ENCODE measurements at places on chromosomes 16 and 17.

- DNase-seq = no peak
Measured at GRCh38 chr17:64778240-64779097, 116.4 kb upstream of the SMURF2 start.

GRCh38 chr17:58371300-58371950 lies 19.4 kb upstream of the SUPT4H1 start:
- no peak for DNase-seq

DNA sequence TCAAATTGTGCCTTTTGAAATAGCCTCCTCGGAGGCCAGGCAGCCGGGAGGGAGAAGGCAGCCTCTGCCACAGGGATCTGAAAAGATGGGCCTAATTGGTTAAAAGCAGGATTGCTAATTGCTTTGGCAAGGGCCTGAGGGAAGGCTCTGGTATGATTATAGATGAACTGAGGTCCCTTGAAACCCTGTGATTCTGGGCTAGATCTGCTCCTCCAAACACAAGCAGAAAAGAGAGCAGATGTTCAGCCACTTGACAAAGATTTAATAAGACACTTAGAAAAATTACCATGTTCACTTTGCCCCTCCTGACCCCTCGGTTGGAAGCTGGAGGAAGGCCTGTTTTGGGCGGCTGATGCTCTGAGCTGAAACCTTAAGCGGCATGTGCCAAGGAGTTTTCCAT lies 209.5 kb upstream of the MPHOSPH6 start:
- DNase-seq = no peak

DNA sequence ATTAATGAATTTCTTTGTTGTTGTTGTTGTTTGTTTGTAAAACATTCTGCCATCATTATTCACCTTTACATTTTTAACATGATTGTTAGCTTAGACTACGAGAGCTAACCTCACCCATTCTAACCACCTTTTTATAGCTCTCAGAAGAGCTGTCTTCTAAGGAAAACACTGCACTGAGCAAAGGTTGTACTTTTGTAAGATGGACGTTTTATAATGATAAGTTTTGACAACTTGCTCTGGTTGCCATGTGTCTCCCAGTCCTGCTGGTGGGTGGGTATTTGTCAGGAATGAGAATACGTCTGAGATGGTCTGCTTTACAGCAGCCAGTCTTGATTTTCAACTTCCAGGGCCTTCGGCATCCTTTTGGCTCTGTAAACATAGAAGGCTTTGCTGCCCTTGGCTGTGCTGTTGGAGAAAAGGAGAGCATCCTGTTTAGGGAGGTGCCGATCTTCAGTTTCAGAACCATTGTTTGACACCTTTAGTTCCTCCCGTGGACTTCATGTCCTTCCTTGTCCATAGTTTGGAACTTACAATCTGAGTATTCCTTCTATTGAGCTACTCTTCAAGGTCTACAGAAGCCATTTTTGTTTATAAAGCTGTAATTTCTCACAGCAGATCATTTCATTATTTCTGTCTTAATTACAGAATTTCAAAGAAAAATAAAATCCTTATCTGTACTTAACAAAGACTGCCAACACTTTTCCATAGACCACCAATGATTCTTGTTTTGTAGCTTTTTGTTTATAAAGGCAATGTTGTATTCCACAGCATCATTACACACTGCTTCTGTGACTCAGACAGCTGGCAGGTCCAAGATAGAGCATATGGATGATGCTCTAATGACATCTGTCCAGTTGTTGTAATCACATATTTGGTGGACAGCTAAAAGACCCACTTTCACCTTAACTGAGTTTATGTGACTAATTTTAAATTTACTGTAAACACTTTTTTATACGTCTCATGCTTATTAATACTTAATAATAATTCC lies 270.1 kb upstream of the TBX2 start:
- no peak for DNase-seq

DNA sequence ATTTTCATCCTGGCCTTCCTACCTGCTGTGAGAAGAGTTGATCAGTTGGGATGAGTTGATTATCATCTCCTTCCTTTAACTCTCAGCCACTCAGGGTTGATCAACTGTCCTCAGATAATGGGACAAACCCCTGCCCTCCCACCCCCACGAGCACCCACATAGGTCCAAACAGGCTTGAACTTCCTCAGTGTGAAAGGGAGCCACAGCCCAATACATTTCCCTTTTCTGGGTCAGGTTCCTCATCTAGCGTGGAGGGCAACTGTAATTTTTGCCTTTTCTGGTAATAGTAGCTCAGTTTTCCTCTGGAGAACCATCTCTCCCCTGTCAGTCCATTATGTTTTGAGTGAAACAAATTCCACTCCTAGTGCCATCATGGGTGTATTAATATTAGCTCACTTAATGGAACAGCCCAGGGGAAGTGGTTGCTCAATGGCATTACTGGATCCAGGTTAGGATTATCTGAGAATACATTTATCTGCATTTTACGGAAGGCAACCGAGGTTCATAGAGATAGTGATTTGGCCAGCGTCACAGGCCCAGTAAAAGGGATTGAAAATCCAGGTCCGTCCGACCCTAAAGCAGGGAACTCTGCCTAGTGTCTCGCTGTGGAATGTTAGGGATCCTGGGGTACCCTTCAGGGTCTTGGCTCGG lies 476 bp upstream of the LPCAT2 start:
- no peak for DNase-seq

DNA sequence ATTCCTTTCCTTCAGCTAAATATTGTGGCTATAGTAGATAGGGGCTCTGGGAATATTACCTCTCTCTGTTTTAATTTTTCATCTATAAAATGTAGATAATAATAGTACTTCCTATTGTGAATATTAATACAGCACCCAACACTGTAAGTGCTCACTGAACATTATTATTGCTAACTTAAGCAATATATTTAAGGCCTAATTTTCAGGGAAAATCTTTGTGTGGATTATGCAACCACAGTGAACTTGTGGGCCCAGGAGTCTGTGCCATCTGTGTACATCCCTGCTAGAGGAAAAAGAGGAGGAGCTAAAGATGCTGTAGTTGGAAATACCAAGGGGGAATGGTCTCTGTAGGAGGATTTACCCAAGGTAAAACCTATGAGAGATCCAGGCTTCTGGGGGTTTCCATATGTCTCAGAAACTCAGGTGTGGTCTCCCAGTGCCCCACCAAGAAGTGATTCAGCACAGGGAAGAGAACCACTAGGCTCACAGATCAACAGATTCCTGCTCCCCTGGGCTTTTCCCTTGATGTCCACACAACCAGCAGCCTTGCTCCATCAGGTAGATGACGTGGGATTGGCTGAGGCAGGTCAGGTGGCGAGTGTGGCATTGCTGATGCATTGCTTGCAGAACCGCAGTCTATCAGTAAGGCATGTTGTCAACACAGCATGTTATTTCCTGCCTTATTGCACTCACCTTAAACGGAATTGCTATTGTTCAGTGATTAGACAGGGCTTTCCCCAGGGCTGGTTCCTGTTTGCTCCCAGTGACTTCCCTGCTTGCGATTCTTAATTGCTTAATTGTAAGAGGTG lies 1.6 kb upstream of the N4BP1 start:
- DNase-seq = no peak

- peak; percentile 32 for DNase-seq
Measured at GRCh38 chr16:75695708-75696107, 5.6 kb downstream of the DUXB start.

- DNase-seq = peak; percentile 85
Measured at GRCh38 chr16:78045865-78046581, 23.7 kb downstream of the CLEC3A start.

GRCh38 chr17:39641883-39642282 lies 4.9 kb downstream of the STARD3 start:
- DNase-seq = no peak

DNA sequence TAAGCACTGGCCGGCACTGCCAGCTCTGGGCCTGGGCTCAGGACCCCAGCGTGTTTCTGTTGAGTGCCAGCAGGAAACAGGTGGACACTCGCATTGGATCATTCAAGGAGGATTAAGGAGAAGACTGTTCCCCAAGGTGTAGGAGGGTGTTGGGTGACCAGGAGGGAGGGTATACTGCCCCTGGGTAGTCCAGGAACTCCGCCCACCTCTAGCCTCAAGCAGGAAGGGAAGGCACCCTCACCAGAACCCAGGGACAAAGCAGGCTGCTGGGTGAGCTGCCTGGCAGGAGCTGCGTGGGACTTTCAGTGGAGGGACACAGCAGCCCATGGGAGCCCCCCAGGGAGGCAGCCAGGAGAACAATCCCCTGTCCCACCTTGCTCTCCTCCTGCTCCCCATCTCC lies 7.7 kb upstream of the RAB37 start:
- no peak for DNase-seq

DNA sequence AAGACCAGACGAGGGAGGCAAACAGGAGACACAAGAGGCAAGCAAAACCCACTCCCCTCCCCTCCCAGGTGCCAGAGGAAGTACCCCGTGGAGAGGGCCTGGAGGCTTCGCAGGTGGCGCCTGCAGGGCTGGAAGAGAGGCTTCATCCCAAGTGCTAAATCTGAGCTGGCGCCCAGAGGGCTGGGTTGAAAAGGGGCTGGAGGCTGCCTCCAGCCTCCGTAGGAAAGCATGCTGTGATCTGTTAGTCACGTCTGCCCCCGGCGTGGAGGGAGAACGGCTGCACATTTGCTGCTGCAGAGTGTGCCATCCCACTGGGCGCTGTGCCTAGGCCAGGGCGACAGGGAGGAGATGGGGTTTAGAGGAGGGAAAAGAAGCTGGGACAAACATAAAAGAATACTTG lies 16.9 kb downstream of the RPH3AL start:
- no peak for DNase-seq

DNA sequence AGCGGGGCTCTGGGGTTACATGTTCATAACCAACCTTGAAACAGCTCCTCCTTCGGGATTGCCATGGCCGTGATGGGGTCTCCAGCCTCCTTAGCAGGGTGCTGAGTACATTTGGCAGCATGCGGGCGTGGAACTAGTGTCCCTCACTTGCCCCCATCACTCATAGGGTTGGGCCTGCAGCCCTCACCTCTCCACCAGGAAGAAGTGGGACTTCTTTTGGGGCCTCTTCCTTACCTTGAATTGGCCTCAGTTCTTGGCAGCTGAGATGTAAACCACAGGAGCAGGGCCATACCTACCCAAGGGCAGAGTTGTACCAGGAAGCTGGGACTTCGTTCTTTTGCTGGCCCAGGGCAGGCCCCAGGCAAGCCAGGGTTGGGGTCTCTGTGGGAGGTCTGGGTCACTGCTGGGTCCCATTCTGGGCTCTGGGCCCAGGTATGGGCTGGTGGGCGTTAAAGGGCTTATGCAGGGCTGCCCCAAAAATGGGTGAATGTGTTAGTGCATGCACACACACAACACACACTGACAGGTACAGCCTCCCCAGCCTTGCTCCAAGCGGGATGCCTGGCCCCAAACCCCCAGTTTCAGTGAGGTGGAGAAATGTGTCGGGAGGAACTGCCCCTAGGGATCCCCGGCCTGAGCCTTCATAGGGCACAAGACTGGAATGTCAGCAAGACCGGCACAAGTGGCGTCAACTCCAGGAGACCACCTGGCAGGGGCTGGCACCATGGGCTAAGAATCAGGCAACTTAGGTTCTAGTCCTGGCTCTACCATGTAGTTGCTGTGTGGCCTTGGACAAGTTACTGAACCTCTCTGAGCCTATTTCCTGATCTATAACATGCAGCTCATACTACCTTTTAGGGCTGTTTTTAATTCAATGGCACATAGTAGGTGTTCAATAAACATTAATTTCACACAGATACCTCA lies 3.9 kb upstream of the KRT15 start:
- DNase-seq = no peak

DNA sequence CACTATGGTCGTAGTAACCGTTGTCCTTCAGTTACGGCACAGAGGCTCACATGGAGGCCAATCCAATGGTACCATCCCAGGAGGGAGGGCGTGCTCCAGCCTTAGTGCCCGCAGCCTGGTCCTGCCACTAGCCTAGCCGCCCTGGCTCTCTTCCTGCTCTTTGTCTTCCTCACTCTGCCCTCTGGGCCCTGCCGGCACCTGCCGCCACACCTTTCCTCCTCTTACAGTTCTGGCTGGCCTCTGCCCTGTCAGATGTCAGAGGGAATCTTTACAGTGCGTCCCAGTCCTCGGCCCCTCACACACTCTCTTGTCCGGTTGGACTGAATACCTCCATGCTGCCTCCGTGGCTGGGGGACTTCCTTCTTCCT lies 23.4 kb downstream of the GINS2 start:
- no peak for DNase-seq

DNA sequence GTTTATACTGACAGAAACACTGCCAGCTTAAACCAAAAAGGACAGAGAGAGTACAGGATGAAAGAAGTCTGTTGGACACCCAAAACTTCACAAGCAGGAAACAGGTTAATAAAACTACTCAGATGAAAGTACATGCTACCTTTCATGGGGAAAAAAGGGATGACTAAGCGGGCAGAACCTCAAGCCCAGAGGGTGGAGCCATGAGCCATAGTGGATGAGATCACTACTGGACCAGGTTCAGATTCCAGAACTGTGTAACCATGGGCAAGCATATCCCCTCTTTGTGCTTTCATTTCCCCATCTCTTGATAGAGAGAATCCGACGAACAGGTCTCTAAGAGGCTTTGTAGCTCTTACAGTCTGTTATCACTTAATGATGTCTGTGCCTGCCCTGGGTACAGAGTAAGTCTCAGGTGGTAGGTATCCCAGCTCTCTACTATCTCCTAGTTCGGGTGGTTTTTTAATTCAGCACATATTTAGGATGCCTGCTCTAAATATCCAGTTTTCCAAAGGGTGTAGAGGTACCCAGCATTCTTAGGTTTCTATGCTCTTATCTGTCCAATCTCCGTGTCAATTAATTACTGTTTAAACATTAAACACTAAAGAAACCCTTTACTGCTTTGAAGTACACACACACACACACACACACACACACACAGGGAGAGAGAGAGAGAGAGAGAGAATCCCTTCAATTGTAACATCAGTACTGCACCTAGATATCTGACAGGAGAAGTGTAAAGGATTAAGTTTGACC lies 206.7 kb downstream of the ZNF423 start:
- DNase-seq = no peak

GRCh38 chr17:45409659-45410076 lies 23.0 kb downstream of the ARHGAP27 start:
- DNase-seq = no peak

All from NT2/D1 (cell line).